ENCODE measurements at places on chromosomes 11 and 22.

GRCh38 chr11:105582497-105582896 is 27.4 kb upstream of the GRIA4 start:
- no peak for DNase-seq

DNA sequence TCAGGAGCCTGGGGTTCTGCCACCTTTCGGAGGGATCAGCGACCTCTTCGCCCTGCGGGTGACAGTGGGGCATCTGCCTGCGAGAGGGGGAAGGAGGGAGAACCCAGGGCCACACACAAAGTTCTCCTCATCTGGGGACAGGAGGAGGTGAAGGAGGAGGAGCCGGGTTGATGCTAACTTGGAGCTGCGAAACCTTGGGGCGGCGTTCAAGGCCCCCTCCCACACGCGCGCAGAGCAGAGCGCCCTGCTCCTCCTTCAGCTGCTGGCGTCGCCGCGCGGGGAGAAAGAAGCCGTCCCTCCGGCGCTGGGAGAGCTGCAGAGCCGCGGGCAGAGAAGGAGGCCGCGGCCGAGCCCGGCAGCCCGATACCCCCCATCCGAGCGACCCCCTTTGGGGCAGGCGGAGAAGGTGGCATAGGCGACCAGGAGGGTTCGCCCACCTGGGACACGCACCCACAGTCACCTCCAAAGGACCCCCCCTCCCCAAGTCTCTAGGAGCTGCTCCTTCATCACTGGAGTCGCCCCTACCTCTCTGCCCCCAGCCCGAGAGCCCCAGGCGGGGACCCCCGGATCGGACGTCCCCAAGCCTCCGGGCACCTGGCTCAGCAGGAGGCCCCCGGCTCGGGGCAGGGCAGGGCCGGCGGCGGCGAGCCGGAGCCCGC is at the start of gene RASD2:
RASD2 (plus strand) TSS at position 237 of the 659 bp plus-strand sequence. CDS start 5,979 bp downstream, outside the sequence.
- peak; percentile 67 for DNase-seq

DNA sequence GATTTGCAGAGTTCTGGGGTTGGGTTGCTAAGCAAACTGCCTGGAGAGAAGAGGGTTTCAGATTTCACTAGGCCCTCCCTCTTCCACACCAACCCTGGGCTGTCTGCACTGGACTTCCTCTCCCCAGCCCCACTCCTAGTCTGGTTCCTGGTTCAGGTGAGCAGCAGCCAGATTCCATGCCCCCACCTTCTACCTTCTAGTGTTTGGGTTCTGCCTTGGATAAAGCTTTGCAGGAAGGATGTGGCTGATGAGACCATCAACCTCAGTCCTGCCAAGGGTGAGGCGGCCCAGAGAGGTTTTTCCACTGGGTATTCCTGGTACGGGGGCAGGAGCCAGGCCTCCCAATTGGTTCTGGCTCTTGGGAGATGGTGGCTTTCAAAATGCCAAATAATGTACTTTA is 68.3 kb downstream of the BCR start:
- peak; percentile 72 for DNase-seq

DNA sequence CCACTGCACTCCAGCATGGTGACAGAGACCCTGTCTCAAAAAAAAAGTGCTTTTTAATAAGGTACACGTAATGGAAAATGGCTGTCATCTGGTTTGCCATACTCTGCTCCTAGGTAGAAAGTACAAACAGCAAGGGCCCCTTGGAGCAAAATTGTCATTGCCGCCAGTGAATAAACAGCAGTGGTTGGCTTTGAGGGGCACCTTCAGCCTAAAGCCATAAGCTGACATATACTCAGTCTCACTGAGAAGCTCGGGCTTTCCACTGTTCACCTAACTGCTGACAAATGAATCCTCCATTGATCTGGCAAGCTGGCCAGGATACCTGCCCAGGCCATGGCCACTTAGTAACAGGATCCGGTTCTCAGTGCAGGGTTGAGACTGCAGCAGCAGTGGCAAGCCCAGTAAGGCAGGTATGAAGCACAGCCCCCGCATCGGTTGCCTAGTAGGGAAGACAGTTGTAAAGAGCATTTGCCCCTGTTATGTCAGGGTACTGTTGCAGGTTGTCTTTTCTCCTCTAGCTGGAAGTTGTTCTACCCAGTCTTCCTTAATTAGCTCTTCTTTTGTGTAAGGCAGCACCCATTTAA is 38.8 kb downstream of the MARK2 start:
- no peak for DNase-seq

- no peak for DNase-seq
Measured at GRCh38 chr11:16805938-16806337, 67.5 kb downstream of the C11orf58 start.

- DNase-seq: no peak
Measured at GRCh38 chr22:39073981-39074380, 3.1 kb upstream of the APOBEC3G start.

DNA sequence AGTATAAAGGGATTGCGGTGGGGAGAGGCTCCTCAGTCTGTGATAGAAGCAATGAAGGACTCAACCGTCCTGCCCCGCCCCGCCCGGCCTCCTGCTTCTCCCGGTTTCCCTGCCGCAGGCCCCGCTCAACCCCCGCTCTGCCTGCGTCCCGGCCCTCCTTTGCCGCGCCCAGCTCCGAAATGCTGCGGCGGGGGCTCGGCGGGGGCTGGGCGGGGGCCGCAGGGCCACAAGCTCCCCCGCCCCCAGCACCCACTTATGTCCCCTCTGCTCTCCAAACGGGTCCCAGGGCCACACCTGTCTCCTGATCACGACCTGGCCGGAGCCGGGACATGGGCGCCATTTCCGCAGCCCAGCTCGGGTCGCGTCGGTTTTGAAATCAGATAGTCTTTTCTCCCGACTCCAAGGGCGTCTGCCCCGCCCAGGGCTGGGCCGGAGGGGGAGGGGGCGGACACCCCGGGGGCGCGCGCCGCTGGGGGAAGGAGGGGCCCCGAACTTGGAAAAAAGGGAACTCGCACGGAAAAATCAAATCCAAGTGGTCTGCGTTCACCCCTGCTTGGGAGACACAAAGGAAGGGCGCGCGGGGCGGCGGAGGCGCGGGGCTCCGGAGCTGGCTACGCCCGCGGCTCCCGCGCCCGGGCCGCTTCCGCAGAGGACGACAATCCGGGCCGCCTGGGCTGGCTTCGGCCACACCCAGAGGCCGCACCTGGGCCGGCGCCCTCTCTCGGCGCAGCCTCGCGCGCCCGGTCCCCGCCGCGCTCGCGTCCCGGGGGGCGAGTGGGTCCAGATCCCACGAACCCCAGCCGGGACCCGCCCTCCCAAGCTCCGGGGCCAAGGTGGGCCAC is 70.6 kb upstream of the EP300 start:
- peak; percentile 77 for DNase-seq

DNA sequence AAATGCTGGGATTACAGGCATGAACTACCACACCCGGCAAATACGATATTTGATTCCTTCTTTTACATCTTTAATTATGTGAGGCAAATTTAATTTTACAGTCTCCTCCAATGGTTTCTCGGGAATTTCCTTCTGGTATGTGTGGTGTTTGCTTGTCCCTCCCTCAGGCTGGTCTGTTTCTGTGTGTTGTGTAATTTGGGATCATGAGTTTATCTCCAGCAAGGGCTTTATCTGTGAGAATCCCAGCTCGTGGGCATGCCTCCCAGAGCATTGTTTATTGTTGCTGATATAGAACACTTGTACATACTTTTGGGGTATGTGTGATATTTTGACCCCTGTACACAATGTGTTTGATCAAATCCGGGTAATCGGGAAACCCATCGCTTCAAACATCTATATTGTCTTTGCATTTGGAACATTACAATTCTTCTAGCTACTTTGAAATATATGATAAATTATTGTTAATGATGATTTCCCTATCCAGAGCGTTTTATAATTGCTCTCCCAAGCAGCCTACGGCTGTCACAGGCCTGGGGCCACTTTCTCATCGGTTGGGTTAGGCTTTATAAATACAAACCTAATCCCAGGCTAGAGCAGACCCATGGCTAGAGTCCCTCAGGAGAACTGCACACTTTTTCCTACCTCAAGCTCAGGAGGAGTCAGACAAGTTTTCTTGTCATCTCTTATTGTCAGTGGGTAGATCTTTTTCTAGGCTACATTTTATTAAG is 15.0 kb upstream of the PRR5 start:
- no peak for DNase-seq

DNA sequence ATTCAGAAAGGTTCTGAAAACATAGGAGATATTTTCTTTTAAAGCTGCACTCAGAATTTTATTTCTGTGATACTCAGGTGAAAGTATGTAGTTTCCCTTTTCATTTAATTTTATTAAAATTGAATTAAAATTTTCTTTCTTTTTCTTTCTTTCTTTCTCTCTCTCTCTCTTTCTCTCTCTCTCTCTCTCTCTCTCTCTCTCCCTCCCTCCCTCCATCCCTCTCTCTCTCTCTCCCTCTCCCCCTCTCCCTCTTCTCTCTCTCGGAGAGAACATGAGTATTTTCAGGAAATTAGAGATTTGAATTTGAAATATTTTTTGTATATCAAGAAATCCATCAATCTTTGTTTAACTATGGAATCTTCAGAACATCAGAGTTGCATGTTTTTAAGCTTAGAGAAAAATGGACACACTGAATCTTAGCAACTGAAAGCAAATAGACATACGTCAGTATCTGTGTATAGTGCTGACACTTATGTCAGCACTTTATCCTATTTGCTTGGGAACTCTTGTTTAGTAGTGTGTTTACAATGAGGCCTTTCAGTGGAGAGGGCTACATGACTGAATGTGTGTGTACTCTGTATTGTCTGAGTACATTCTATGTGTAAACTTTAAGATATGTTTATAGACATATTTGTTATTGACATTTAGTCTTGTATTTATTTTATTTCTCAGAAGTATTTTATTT is 44.5 kb downstream of the PDE3B start:
- no peak for DNase-seq

GRCh38 chr11:92386577-92386976 is 162.0 kb downstream of the FAT3 start:
- DNase-seq: no peak

- DNase-seq: no peak
Measured at GRCh38 chr22:38165922-38166593, 15.6 kb downstream of the PLA2G6 start.

- DNase-seq: peak; percentile 63
Measured at GRCh38 chr11:14290422-14290821, 68.6 kb downstream of the RRAS2 start.

GRCh38 chr11:12724301-12725054 is 50.3 kb downstream of the TEAD1 start:
- DNase-seq: peak; percentile 95

DNA sequence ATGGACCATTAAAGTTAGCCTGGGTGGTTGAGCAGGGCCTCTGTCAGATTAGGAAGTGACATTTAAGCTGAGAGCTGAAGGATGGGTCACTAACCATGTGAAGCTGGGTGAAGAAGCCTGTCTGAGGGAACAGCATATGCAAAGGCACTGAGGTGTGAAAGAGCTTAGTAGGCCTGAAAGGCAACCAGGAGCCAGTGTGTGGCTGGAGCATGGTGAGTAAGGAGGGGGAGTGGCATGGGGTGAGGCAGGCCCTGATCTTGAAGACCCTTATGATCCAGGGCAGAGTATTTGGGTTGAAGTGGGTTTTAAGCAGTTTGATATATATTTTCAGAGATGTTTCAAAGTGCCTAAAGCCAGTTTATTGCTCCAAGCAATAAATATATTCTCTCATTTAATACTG is 48.8 kb downstream of the PARVA start:
- no peak for DNase-seq

- peak; percentile 52 for DNase-seq
Measured at GRCh38 chr11:59172345-59173079, 580 bp downstream of the DTX4 start.

DNA sequence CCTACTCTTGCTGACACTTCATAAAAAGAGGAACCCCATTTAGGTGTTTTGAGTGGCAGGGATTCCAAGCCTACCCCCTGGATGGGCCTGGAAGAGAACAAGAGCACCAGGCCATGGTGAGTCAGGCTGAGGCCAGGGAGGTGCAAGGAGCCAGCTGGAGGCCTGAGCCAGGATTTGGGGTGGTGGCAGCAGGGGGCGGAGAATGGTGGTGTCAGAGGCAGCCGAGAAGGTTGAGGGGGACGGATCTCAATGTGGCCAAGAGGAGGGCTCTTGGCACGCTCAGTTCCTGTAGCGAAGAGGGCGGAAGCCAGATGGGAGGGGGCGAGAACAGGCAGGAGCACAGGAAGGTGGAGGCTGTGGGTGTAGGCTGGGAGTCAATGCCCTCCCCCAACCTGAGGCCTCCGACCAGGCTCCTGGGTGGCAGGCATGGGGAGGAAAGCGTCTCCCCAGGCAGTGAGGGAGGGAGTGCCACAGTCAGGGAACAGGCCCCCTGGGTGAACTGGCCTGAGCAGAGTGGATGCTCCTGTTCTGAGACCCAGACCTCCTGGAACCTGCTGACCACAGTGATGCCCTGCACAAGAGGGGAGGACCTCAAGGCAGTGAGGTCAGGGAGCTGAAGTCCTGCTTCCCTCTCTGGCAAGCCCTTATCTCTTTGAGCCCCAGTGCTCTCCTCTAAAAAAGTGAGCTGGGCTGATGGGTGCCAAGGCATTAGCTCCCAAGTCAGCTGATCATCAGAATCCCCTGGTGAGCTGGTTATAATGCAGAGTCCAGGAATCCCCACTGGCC is 13.9 kb downstream of the RTN4RL2 start:
- DNase-seq: peak; percentile 47

GRCh38 chr11:76850130-76850529 is 10.6 kb upstream of the ACER3 start:
- no peak for DNase-seq

- no peak for DNase-seq
Measured at GRCh38 chr11:71999362-71999761, 653 bp downstream of the IL18BP start.

GRCh38 chr11:80388536-80388935 is 947.7 kb upstream of the TENM4 start:
- peak; percentile 8 for DNase-seq

DNA sequence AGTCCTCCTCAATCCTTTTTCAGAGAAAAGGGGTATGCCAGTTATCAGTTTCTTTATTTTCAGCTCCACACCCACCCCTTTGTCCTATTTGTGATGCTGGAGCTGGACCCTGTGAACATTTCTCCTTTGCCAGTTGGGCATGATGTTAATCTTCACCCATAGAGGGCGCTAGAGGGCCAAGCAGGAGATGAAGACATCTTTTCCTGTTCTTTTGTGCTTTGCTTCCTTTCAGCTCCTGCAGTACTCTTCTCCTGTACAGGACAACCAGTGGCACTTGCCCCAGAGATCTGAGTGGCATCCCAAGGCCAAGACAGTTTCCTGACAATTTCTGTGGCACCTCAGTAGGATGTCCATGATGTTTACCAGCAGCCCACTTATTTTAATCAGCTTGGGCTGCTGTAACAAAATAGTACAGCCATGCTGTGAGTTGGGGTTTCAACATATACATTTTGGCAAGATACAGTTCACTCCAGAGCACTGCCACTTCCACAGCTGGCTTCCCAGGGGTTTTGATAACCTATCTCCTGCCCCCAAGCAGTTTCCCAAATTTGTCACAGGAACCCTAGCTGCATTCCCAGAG is 4.6 kb downstream of the SAA2 start:
- DNase-seq: peak; percentile 88

Data from GM23338 (cell line).